ENCODE measurements at places on chromosomes 11 and 22.

- DNase-seq, result no peak
These were observed 3.2 kb upstream of the C11orf91 start for GRCh38 chr11:33703788-33704187.

- no peak for DNase-seq
These were observed 70.3 kb downstream of the TRIM29 start for GRCh38 chr11:120067438-120068113.

DNA sequence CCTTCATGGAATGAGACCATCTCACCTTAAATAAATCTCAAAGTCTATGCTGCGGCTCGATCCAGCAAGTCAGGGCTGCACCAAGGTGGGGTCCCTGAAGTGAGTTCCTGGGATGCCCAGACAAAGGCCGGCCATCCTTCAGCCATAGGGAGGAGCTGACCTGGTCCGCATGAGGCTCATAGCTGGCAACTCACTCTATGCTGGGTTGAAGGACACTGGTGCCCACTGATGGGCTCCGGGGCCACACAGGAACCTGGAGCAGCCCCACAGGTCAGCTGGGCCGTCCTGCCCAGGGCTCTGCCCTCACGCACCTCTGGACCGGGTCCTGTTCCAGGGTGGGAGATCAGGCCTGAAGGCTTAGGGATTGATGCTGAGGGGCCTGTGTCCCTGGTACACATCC is 1339.3 kb downstream of the TBC1D22A start:
- DNase-seq, result no peak

DNA sequence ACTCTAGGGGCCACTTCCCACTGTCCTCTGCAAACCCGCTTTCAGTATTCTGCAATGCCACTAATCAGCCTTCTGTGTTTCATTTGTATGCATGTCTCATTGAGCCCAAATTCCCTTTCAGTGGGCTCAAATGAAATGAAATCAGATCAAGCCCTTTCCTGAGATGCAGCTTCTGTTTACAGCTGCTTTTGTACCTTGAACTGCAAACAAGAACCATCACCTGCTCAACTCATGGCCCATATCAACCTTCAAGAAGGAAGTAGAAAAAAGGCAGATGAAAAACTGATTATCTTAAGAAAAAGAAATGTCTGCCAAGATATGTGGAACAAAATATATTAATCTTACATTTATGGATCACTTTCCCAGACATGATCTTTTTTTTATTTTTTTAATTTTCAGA is 141.1 kb upstream of the ARHGAP42 start:
- DNase-seq, result no peak

- DNase-seq, result no peak
These were observed 1165.3 kb downstream of the TBC1D22A start for GRCh38 chr22:47927648-47928210.

DNA sequence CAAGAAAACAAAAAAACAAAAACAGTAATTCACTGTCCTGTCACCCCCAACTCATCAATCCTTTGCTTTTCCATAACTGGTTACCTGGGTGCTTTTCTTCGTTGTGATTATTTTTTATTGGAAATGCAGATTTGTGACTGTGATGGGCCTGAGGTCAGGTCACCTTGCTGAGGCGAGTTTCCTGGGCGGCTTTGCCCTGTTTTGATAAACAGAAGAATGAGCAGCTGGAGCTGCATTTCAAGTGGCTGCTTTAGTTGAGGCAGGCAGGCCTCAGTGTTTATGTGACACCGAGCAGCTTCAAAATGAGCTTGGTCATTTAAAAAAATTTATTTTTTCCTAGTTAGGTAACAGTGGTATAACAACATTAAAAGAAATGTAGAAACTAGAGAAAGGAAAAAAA is 22.2 kb downstream of the PTPRJ start:
- DNase-seq, result no peak

All from NK-92 treated with Interleukin-12 subunit alpha and Interleukin-12 subunit beta, amount 100 ng/mL, for 24 hours (cell line).